ENCODE measurements at places on chromosomes 1 and 21.

DNA sequence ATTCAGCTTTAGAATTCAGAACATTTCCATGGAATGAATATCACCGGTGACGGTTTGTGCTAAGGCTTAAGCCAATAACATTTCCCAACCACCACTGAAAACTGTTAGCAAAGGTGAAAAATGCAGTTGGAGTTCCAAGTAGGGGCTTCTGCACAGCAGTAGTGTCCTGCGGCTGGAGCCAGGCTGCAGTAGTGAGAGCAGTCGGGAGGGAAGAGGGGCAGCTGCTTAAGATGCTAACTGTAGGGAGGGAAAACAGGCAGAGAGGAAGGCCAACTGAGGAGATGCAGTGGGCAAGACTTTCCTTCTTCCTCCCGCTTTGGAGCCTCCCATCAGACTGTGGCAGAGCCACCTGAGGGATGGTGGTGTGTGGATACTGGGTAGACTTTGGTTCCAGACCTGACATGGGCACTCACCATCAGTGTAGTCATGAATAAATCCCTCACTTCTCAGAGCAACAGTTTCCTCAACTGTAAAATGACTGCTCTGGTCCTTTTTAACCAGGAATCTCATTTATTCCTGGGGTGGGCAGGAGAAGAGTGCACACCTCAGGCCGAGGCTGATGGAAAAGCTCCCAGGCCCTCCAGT lies 3.2 kb downstream of the F3 start:
- no peak for ATAC-seq

GRCh38 chr1:13801655-13802486 lies 101.9 kb downstream of the PRDM2 start:
- ATAC-seq: no peak

- no peak for ATAC-seq
These were observed 28.0 kb downstream of the TBX15 start for GRCh38 chr1:118960026-118960561.

- peak; percentile 28 for ATAC-seq
These were observed 41.1 kb upstream of the IL20 start for GRCh38 chr1:206824331-206824730.

DNA sequence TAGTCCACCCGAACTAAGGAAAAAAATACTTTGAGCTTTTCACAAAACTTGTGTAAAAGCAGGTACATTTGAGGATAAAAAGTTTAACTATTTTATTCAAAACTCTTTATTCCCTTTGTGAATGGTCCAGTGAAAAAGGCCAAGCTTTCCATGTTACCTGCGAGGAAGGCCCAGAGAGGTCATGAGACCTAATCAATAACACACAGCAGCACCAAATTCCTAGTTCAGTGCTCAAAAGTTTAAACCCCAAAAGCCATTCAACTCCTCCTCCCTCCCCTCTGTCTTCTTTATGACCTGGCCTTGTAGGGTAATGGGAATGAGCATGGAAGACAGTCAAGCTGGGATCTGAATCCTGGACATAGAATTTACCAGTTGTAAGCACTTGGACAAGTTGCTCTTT lies 151.9 kb upstream of the FGGY start:
- no peak for ATAC-seq

DNA sequence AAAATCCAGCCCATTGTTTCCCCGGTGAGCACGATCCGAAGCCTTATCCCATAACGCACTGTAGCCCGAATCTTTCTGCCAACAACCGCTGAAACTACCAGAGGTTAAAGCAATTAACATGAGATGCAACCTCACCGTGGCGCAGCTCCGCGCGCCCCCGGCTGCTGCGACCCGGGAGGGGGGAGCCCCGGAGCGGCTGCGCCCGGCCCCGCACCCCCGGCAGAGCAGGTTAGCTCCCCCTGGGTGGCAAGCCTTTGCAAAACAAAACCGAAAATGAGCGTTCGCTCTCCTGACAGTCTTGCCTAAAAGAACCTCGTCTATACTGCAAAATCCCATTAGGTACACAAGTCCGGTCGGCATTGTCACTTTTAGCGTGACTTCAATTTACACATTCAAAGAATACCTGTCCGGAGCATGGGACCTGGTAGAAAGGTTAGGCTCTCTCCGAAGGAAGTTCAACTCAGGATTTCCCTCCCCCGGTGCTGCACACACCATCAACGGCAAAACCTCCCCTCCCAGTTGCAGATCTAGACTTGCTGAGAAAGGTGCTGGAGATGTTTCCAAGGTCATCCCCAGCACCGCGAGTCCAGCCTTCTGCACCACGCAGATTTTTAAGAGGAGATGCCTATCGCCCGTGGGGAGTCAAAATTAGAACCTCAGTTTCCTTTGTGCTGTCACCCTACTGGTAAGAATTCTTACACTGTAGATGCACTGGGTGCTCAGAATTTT lies 107.5 kb downstream of the ZNF281 start:
- ATAC-seq: peak; percentile 84

DNA sequence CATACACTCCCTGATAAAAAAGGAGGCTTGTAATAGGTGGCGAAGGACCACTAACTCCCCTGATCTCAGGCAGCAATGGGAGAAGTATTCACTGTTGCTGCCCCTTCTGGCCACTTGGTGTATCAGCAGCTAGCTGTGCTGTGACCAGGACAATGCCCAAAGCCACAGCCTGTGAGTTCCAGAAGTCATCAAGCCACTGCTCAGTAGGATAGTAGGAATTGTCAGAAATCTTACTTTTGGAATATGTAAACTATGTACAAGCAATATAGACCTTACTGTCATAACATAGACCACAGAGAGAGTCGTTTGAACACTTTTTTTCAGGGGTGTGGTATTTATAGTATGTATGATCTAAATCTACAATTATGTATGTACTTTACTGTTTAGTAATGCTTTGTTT lies 248.3 kb upstream of the CAMK1G start:
- peak; percentile 98 for ATAC-seq

DNA sequence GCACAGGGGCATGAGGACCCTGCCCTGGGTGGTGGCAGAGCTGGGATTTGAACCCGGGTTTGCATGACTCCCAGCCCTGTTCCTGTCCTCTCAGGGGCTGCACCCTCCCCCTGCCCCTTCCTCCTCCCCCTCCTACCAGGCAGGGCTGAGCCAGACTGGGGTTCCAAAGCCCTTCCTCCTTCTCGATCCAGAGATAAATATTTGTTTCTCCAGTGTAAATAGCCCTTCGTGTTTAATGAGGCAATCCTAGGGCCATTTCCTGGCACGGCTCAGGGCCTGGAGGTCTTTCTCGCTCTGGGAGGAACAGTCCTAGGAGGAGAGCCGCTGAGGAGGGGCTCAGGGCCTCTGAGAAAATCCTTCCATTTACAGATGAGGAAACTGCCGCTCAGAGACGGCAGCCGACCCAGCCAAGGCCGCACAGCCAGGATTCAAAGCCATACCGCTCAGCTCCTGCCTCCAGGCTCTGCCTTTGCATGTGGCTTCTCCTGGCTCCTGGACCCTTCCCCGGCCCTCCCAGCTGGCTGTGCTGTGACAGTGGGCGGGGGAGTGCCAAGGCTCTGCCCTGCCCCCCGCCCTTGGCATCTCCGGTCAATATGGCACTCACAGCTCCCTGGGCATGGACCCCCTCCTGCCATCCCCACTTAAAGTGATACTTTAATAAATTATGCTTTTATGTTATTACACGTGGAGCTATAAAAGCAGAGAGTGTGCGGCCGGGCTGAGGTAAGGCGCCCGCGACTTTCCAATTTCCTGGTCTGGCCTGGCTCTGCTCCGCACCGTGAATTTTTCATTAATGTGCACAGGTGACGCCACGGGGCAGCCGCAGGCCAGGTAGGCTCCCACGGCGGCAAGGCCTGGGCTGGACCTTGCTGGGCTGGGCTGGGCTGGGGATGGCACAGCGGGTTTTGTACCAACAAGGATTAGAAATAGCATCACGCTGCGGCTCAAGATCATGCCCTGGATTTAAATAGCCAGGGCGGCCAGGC lies 114.7 kb upstream of the WNT4 start:
- no peak for ATAC-seq

GRCh38 chr1:171798765-171799164 lies 17.3 kb downstream of the METTL13 start:
- no peak for ATAC-seq

- ATAC-seq: peak; percentile 3
These were observed 494 bp downstream of the SF3B4 start for GRCh38 chr1:149927056-149927562.

DNA sequence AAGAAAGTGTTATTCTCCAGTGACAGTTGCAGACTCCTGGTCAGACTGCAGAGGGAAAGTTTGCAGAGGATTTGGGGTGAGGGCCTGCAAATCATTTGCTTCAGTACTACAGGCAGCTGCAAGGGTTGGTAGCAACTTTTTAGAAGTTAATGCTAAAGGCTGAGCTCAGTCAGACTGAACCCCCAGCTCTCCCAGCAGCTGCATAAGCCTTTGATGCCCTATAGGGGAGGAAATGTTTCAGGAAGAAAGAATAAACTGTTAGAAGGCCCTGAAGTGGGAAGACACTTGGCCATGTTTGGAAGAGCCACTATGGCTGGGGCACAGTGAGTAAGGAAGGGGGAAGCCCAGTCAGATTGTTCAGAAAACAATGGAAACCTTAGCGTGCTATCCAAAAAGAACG lies 383.6 kb downstream of the TTLL7 start:
- ATAC-seq: no peak

DNA sequence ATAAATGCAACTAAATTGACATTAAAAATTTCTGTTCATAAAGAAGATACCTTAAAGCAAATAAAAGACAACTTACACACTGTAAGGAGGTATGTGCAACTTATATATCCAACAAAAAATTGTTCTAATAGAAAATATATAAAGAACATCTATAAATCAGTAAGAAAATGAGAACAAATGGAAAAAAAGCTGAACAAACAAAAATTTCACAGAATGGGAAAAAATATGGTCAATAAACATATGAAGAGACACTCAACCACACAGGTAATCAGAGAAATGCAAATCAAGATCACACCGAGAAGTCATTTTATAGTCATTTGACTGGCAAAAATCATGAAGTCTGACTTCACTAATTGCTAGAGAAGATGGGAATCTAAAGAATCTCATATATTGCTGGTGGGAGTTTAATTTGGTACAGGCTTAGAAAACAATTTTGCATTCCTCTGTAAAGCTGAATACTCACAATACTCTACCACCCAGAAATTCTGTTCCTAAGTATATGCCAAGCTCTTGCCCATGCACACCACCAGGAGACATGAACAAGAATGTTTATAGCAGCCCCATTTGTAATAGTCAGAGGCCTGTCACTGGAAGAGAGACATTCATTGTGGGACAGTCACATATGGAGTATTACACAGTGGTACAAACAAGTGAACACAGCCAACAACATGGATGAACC lies 22.0 kb upstream of the THEM5 start:
- no peak for ATAC-seq

GRCh38 chr1:237124856-237125462 lies 83.0 kb downstream of the RYR2 start:
- ATAC-seq: no peak

- ATAC-seq: no peak
These were observed 154.6 kb downstream of the RGS7 start for GRCh38 chr1:241202401-241202800.

GRCh38 chr1:228471762-228472398 lies 15.3 kb upstream of the RNF187 start:
- peak; percentile 92 for ATAC-seq

DNA sequence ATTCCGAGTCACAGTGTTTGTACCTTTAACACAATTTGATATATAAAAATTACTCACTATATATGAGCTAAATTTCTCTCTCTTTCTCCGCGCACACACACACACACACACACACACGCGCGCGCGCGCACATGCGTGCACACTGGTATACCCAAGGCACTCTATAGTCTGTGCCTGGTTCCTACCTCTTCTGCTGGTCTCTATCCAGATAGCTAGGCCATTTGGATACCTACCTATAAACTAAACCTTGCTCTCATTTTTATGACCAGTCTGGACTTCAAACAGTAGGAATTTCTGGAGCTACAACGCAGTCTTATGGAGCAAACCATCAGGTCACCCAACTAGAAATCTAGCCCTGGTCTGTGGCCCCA lies 97.1 kb upstream of the MAGI3 start:
- ATAC-seq: no peak

GRCh38 chr1:54885807-54886723 lies 930 bp downstream of the DHCR24 start:
- ATAC-seq: no peak
